ENCODE measurements at places on chromosomes 6 and 20.

DNA sequence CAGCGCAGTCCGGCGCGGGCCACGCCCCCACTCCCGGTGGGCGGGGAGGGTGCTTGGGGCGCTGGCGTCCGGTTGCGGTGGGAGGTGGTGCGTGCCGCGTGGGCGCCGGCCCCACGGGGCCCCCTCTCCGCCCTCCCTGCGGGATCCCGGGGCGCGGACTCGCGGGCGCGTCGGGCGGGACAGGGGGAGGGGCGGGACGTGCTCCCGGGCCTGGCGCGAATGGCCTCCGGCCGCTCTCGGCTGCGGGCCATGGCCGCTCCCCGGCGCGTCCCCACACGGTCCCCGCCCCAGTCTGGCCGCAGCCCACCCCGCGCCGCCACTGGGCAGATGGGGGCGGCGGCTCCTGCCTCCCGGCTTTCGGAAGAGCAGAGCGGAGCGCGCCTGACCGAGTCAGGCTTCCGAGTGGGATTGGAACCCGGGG is 771 bp upstream of the PPP1R3G start:
- DNase-seq = peak; percentile 58

DNA sequence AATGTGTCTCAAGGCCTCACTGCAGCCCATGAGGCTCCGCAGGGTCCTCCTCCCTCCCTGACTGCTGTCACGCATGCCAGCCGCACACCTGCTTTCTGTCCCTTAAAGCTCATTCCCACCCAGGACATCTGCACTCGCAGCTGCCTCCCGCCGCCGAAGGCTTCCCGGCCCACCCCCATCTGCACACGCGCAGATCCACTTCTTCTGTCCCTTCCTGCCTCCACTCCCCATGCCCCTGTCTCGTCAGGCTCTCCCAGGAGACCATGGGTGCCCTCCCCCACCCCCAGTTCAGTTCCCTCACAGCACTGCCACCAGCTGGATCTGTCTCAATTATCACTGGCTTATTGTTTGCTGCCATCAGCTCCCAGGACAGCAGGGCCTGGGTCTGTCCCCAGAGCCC is 63.0 kb downstream of the RIPOR3 start:
- DNase-seq = peak; percentile 68

GRCh38 chr20:24620937-24621519 is 151.6 kb downstream of the SYNDIG1 start:
- DNase-seq = no peak

GRCh38 chr6:151075527-151075926 is 164.2 kb upstream of the AKAP12 start:
- no peak for DNase-seq

DNA sequence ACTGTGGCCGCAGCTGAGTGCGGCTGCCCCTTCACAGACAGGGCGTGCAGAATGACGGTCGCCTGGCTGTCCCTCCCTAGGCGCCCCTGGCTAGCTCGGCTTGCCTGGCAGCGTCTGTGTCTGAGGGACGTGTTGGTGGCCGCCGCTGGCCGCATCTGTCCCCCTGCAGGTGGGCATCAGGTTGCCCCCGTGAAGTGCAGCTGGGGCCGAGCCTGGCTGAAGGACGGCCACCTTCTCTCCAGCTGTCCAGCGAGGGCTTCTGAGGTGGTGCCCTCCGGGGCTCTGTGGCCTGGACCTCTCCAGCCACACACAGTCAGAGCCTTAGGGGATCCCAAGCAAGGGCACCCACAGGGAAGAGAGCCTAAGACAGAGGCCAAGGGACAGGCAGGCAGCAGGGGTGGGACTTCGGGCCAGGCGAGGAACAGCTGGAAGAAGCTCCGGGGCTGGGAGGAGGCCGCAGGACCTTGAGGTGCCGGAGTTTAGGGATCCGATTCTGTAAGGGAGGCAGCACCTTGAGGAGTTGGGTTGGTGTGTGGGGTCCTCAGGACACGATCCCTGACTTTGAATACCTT is 89.0 kb upstream of the EPB41L1 start:
- no peak for DNase-seq

- DNase-seq = no peak
Observed at GRCh38 chr6:161141173-161141572, 132.7 kb downstream of the AGPAT4 start.

- DNase-seq = no peak
Observed at GRCh38 chr6:169918954-169919549, 167.6 kb downstream of the ERMARD start.

- DNase-seq = no peak
Observed at GRCh38 chr6:25883536-25883935, 9.5 kb upstream of the SLC17A3 start.

DNA sequence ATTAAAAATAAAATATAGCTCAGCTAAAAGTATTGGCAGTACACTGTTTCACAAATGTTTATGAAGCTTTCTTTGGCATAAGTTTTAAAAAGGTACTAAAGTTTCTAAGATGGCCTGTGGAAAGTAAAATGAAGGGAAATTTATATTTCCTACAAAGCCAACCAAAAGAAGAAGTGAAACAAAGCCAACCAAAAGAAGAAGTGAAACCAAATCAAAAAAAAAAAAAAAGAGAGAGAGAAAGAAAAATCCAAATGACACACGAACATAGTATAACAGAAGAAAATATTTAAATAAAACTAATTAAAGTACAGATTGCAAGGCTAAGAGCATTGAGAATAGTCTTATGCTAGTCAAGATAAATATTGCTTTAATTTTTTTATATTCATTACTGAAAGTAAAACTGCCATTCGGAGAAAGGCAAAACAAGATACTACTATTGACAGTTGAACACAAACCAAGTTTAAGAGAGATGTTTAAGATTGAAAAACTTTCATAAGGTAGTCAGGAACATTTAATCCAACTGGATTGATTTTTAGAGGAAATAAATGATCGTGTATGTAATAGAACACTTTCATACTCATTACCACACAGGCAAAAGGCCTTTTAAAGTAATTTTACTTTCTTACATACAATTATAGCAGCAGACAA is 12.8 kb upstream of the KHDRBS2 start:
- no peak for DNase-seq

DNA sequence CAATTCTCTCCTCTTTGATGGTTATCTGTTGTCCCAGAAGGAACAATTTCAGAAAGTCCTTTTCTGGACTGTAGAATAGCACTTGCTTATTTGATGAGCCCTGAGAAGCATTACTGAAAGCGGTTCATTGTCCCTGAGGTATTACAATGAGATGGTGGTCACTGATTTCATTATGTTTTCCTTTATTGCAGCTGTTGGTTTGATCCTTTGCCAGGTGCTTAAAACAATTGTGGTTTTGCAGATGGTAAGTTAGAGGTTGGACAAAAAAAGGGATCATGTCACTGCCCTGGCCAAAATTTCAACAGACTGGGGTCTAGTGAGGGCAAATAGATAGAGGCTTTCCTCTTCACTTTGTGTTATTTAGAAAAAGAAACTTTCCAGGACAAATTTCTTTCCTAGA is 61.9 kb downstream of the ESR1 start:
- no peak for DNase-seq

DNA sequence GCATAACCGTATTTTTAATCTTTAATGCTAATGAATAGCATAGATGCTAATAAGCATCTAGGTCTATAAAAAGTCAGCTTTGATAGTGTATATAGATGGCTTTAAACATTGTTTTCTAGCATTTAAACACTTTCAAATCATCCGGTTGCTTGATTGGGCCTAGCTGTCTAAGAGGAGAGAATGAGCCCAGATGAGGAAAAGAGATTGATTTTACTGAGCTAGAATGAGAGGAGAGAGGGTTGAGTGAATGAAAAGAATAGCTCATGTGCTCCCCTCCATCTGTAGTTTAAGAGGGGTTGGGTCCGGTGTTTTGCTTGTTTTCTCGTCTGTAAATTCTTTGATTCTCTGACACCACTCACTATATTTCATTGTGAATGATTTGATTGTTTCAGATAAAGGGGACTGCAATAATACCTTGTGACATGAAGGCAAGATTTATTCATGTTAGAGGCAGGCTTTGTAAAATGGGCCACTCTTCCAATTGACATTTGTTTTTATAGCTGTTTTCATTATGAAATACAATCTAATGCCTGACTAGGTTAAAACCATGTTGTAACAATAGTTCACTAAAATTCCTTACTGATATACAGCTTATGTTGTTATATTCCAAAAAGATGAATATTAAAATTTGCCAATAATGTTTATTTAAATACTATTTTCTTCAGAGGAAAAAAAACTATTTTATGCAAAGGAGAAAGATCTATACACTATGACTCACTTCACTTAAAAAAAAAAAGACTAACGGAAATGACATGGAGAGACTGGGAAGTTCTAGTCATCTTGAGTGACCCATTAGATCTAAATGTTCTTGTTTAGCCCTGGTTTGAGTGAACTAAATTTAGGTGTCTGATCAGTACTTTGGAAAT is 3.2 kb downstream of the PTPN1 start:
- no peak for DNase-seq

- DNase-seq = no peak
Observed at GRCh38 chr6:157946865-157947532, 34.7 kb upstream of the SYNJ2 start.

- no peak for DNase-seq
Observed at GRCh38 chr6:22921828-22922227, 352.5 kb downstream of the HDGFL1 start.

GRCh38 chr6:44524476-44525227 is 137.1 kb downstream of the CDC5L start:
- no peak for DNase-seq

- no peak for DNase-seq
Observed at GRCh38 chr20:43563429-43563828, 4.6 kb downstream of the SGK2 start.

DNA sequence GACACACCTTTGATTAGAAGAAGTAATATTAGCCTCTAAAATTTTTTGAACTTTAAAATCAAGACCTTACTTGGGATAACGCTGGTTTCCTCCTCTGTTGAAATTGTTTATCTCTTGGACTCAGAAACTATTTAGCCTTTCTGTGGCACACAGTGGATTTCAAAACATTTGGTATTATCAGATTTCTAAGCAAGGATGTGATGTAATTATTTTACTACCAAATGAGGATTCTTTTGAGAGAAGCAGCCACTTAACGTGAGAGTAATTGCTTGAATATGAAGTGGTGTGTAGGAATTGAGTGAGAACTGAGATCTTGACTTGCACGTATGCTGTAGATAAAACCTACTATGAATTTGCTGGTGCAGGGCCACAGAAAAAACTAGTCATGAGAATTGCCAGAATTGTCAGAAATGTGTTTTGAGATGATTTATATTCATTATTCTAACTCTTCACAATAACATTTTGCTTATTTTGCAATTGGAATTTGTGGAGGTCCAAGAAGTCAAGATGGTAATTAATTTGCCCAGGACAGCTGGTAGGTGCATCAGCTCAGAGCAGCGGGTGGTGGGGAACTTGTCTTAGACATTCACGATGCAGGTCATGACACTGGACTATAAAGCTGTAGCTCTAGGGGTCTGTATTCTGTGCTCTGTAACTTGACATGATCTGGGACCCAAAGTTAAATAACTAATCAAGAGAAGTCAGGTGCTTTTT is 53.4 kb downstream of the AKAP12 start:
- DNase-seq = no peak

GRCh38 chr20:57545927-57546662 is 14.8 kb upstream of the PCK1 start:
- no peak for DNase-seq

- DNase-seq = peak; percentile 87
Observed at GRCh38 chr6:40359808-40360207, 227.4 kb downstream of the LRFN2 start.

- DNase-seq = no peak
Observed at GRCh38 chr6:99195986-99196655, 153.4 kb downstream of the FAXC start.

GRCh38 chr6:160088069-160088783 is 33.4 kb upstream of the SLC22A1 start:
- DNase-seq = peak; percentile 69

DNA sequence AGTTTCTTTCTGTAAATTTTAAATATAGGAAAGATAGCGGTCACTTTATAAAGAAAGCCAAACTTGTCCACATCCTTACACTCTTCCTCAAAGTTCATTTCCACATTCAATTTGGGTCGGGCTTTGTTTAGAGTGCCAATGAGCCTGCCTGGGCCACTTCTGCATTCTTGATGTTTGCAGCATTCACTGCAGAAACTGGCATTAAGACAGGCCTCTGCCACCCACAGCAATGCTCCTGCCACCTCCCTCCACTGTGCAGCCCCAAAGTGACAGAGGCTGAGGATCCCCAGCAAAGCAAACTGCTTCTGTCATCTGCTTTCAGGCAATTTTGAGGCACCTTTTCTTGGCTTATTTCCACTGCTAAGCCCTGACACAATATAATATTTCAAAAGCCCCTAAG is 61.2 kb downstream of the TNFAIP3 start:
- no peak for DNase-seq

GRCh38 chr6:158560836-158561320 is 987 bp downstream of the TMEM181 start:
- DNase-seq = no peak
